ENCODE measurements at places on chromosomes 3 and 15.
A peak's percentile ranks its signal among the peaks of the same experiment; 100 is the strongest.

GRCh38 chr3:148943506-148944205, 47.7 kb upstream of the GYG1 start:
- DNase-seq, result no peak

- DNase-seq, result no peak
These were observed 73.8 kb downstream of the BDH1 start for GRCh38 chr3:197482001-197482400.

GRCh38 chr15:91521996-91522395, 331.5 kb upstream of the SLCO3A1 start:
- no peak for DNase-seq

GRCh38 chr3:133208184-133208583, 170.0 kb downstream of the TMEM108 start:
- no peak for DNase-seq

- no peak for DNase-seq
These were observed 64.4 kb upstream of the IGF1R start for GRCh38 chr15:98583771-98584430.

DNA sequence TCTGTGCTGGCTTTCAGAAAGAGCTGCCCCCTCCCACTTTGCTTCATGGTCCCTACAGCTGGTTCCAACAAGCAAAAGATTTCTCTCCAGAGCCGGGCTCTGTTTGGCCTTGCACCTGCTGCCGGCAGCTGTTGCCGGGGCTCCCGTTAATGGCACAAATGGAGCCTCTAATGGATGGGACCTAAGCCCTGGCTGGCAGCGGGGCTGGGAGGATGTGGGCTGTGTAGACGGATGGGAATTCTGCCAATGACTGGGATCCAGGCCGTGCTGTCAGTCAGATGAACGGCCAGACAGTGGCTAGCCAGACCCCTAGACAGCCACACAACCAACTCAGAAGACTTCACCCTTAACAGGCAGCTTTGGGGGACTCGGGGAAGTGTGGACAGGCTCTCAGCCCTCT, 88.0 kb downstream of the RPLP1 start:
- no peak for DNase-seq

DNA sequence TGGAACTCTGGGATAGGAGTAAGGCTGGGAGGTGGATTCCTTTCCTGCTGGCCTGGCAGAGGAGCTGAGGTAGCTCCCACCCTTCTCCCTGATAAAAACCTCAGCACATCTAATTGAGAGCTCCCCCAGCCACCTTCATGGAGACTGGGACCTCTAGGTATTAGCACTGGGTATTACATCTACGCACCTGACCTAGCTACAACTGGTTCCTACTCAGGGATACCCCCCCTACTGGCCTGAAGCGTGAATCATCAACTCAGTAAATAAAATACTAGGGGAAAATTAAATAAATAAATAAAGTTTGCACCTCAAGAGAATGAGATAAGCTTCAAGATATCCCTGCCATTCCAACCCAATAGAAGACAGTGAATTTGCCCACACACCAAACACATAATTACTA, 140.4 kb downstream of the NEK10 start:
- DNase-seq, result no peak

GRCh38 chr3:123682781-123683504, 98.1 kb upstream of the HACD2 start:
- DNase-seq, result no peak

GRCh38 chr3:118772547-118773011, 262.1 kb downstream of the IGSF11 start:
- no peak for DNase-seq

GRCh38 chr3:182235504-182235903, 523.8 kb downstream of the SOX2 start:
- DNase-seq, result no peak

GRCh38 chr3:6528951-6529350, 332.0 kb upstream of the GRM7 start:
- no peak for DNase-seq

GRCh38 chr3:36689560-36689959, 74.8 kb downstream of the DCLK3 start:
- DNase-seq, result no peak

DNA sequence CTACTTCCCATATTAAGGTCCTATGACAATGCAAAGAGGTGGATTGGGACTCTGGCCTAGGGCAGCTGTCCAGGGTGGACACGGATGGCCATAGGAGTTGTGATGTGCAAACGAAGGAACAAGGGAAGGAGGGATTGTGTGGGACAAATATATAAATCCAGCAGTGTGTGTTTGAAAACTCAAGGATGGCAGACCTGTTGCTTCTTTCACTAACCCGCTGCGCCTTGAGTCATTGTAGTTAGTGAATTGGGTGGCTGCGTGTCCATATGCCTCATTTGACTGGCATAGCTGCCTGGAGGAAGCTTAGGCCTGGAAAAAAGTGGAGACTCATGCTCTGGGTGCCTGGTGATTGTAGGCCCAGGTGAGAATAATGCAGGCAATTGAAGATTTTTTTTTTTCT, 334.7 kb downstream of the THSD4 start:
- no peak for DNase-seq

- DNase-seq, result no peak
These were observed 71.6 kb upstream of the ZNF280D start for GRCh38 chr15:56804938-56805337.

- DNase-seq, result peak; percentile 67
These were observed 6.2 kb upstream of the CTDSPL start for GRCh38 chr3:37855363-37855970.

- no peak for DNase-seq
These were observed 61.4 kb downstream of the UMPS start for GRCh38 chr3:124791639-124792151.

GRCh38 chr3:180694321-180694720, 15.0 kb upstream of the CCDC39 start:
- no peak for DNase-seq

DNA sequence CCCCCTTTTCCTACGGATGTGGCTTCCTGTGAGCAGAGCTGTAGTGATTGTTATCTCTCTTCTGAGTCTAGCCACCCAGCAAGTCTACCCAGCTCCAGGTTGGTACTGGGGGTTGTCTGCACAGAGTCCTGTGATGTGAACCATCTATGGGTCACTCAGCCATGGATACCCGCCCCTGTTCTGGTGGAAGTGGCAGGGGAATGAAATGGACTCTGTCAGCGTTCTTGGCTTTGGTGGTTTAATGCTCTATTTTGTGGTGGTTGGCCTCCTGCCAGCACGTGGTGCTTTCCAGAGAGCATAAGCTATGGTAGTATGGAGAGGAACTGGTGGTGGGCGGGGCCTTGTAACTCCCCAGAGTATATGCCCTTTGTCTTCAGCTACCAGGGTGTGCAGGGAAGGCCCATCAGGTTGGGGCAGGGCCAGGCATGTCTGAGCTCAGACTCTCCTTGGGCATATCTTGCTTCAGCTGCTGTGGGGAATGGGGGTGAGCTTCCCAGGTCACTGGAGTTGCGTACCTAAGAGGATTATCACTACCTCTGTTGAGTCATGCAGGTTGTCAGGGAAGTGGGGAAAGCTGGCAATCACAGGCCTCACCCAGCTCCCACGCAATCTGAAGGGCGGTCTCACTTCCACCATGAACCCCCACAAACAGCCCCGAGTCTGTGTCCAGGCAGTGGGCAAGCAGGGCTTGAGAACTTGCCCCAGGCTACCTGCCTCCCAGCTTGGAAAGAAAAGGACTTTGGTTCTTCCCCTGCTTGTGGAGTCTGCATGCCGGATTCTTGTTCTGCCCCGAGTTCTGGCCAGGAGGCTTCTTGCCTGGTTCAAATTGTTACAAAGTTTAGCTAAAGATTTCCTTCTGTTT, 9.0 kb upstream of the ADGRG7 start:
- DNase-seq, result no peak

GRCh38 chr3:41076399-41076798, 122.9 kb upstream of the CTNNB1 start:
- no peak for DNase-seq

DNA sequence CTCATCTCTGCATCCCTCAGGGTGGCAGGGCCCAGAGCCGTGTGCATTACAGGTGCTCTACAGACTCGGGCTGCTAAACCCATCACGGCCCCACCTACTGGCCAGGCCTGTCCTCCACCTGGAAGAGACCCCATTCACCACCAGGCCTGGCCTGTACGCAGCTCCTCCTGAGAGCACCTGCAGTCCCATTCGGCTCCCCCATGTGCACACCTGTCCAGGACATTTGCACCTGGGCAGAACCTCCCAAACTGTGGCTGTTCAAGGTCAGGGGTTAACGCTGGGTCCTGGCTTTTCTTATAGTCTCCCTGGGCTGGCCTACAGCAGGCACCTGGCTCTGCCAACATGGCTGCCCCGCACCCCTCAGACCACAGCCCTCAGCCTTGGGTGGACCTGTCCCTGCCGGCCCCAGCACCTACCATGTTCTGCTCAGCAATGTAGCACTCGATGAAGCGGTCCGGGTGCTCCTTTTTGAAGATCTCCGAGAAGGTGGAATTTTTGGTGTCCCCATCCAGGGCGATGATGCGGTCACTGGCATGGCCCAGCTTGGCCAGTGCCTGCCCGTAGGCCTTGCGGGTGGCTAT, 25.7 kb downstream of the TKT start:
- DNase-seq, result no peak
